ENCODE measurements at places on chromosomes 2 and 18.

DNA sequence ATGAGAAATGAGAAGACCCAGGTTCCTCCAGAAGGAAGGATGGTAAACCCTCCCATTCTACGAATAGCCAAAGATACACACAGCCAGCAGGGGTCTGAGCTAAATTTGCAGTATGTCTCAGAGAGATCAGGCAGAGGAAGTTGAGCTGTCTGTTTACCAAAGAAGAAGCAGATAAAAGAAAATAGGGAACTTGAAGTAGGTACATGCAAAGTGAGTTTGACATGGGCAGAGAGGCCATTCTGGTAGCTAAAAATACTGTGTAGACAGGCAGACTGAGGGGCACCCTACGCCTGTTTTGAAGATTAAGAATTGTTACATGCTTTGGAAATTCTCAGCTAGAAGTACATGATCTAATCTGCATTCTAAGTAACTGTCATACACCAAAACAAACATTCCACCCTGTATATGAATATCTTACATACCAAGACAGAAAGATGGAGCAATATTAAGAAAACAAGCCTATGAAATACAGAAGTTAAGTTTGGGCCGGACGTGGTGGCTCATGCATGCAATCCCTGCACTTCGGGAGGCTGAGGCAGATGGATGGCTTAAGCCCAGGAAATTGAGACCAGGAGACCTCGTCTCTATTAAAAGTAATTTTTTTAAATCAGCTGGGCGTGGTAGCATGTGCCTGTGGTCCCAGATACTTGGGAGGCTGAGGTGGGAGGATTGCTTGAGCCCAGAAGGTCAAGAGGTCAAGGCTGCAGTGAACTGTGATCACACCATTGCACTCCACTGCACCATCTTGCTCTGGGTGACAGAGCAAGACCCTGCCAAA, 157.9 kb downstream of the ANKRD44 start:
- DNase-seq, result no peak

DNA sequence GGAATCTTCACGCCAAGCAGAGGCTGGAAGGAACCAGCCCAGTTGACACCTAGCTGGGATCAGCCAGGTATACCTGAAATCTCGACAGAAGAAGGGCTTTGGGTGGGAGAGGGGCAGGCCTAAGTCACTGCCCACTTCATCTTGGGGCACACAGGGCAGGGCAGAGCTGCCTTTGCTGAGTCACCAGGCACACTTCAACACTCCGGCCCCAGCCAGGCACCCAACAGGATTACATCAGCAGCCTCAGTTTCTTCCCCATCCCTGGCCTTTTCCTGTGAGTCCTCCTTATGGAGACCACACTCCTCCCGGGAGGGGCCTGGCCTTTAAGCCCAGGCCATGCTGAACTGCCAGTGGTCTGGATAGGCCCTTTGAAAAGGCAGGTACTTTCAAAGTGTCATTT, 201.7 kb upstream of the HS6ST1 start:
- DNase-seq, result no peak

- DNase-seq, result no peak
Observed at GRCh38 chr2:127012215-127012614, 94.7 kb downstream of the BIN1 start.

DNA sequence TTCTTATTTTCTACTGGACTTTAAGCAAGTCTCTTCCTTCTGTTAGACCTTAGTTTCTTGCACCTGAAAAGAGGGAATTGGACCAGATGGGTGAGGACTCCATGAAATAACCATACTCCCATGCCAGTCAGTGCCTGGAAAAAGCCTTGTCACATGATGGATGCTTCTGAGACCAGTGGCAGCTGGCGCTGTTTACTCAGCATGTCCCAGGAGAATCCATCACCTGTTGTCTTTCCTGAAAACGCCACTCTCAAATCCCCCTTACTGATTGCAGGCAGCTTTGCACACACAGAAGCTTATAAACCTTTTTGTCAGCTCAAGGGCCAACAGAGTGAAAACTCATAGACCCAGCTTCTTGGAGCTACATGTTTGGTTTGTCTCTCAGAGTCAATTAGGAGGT, 117.6 kb downstream of the POLE4 start:
- DNase-seq, result peak; percentile 83

DNA sequence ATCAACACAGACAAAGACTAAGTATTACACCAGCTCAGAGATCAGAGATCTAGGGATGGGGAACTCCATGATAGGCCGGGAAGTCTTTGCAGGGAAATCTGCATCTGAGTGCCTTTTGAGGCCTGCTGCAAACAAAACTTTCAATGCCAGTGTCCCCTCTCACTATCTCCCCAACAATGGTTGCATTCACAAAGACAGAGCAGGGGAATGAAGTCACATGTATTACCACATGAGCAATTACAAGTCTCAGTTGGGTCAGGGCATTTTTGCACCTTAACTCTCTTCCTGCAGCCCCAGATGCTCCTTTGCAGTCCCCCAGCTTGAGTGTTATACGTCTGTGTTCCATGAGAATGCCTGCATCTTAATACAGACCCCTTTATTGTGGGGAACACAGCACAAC, 1.8 kb upstream of the RNF144A start:
- no peak for DNase-seq

- no peak for DNase-seq
Observed at GRCh38 chr2:147366279-147366678, 478.6 kb upstream of the ACVR2A start.

- no peak for DNase-seq
Observed at GRCh38 chr2:59174536-59175243, 933.6 kb upstream of the FANCL start.

- DNase-seq, result no peak
Observed at GRCh38 chr2:9755008-9755407, 88.3 kb upstream of the TAF1B start.

- no peak for DNase-seq
Observed at GRCh38 chr2:177281400-177282180, 17.1 kb upstream of the NFE2L2 start.

- DNase-seq, result no peak
Observed at GRCh38 chr2:20343128-20343527, 7.5 kb downstream of the PUM2 start.

- no peak for DNase-seq
Observed at GRCh38 chr2:187962538-187962937, 329.1 kb upstream of the GULP1 start.

DNA sequence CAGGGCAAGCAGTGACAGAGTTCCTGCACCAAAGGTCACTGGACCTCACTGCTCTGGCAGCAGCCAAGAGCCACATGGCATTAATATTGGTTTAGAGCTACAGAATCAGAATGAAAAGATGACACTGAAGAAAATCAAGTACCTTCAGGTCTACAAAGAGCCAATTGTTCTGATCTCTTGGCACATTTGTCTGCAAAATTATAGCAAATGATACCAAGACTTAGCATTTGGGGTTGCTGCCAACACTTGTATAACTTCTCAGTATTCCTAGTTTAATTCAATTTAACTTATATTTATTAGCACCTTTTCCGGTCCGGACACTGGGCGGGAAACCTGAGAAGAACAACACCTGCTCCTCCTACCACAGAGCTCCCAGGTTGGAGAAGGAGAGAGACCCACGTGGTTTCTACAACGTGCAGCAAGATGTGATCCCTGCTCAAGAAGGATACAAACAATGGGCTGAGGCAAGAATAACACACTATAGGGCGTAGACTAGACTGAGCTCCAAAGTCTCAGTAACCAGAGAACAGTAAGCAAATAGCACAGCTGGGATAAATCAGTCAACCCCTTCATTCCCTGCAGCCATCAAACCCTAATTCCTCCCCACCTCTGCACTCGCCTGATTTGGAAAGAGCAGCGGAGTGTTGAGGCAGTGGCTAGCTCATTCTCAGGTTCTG, 2.4 kb downstream of the LRRC30 start:
- DNase-seq, result no peak

GRCh38 chr2:18611184-18611583, 21.8 kb upstream of the NT5C1B start:
- peak; percentile 46 for DNase-seq

DNA sequence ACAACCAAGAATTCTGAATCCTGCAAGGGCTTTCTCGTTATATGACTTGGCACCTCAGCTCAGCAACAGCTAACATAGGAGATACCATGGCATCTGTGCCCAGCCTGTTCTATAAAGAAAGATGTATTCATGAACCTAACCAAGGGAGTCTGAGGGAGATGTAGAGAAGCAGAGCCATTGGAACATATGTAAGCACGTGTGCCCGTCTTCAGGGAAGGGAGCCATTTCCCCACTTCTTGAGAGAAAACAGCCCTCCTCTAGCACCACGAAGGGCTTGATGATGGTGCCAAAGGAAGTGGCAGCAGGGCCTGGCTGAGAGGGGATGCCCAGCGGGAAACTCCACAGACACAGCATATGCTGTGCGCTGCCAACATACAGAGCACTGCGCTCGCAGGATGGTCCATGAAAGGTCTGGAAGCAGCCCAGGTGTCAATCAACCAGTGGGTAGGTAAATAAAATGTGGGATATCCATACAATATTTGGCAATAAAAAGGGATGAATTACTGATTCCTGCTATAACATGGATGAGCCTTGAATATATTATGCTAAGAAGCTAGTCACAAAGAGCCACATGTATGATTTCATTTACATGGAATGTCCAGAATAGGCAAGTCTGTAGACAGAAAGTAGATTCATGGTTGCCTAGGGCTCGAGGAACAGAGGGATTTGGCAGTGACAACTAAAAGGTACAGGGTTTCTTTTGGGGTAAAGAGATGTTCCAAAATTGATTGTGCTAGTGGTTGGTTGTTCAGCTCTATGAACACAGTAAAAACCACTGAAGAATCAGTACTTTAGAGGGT, 16.1 kb downstream of the TMEM247 start:
- DNase-seq, result no peak

GRCh38 chr2:95158441-95158840, 1.2 kb downstream of the ZNF514 start:
- no peak for DNase-seq

- no peak for DNase-seq
Observed at GRCh38 chr2:240981280-240981679, 17.1 kb upstream of the SNED1 start.

DNA sequence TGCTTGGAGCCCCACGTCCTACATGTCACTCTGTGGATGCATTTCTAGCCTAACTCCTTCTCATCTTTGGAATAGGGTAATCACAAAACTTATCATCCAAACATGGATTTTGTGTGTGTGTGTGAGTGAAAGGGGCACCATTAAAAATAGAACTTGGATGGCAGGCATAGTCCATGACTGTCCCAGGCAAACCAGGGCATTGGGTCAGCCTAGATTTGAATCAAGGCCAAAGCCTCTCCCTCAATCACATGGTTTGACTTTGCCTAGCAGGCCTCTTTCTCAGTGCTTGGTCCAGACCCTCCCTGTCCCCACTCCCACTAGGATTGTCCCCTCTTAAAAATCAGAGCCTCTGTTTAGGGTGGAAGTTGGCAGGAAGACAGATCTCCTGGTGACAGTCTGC, 67.4 kb upstream of the BCL2L11 start:
- no peak for DNase-seq

DNA sequence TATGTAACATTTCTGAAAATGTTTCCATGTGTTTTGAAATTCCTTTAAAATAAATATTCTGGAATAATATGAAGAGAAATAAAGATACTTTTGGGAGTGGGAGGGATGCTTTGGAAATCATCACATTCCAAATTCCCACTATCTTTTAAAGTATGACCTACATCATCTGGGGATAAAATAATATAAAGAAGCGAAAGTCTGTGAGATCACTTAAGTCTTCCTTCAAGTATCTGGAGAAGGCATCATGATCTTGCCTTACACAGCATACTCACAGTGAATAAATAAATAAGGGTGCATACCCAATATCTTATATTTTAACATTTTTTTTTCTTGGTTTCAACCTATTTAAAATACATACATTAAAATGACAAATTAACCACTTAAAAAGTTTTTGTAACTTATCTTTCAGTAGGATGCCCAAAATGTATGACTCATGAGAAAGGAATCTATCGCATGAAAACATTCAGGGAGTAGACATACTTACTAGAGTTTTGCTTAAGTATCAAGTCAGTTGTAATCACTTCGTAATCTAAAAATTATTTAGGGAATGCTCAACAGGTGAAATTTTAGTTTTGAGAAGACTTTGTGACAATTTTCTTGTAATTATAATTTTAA, 248.3 kb upstream of the COL3A1 start:
- DNase-seq, result no peak

- no peak for DNase-seq
Observed at GRCh38 chr2:192253692-192254091, 59.0 kb upstream of the TMEFF2 start.

DNA sequence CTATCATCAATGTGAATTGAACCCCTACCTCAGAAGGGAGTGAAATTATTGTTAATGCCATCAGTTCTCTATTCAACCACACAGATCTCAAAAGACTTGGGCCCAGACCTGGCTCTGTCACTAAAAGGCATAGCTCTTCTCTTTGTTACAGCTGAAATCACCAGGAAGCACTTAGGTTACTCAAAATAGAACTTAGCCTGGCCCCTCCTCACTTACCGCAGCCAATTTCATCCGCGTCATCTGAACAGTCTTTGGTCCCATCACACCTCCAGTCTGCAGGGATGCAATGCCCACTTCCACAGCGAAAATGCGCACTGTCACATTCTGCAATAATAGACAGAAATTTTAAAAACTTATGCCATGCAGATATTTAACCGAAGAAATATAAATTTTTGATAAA, 41.8 kb downstream of the LRP2 start:
- no peak for DNase-seq

DNA sequence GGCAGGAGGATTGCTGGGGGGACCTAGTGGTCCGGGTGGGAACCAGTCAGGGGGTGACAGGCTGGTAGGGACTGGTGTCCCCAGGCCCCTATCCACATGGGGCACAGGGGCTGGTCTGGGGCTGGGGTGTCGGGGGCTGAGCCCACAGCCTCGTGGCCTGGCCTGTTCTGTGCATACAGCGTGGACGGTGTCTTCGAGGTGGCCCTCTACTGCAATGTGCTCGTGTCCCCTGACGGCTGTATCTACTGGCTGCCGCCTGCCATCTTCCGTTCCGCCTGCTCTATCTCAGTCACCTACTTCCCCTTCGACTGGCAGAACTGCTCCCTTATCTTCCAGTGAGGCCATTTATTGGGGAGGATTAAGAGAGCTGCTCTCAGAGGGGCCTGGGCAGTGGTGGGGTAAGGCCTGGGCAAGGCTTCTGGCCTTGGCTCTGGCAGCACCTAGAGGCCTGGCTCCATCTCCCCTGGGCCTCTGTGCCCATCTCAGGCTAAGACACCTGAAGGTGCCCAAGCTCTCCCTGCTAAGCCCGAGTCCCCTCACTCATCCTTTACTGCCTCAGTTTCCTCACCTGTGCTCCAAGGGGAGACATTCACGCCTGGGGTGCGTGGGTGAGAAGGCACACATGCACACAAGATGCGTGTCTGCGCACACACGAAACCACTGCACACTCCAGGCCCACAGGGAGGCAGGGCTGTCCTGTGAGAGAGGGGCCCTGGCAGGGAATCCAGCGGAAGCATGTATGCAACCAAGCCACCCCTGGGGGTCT, 1.9 kb downstream of the CHRNG start:
- no peak for DNase-seq

- DNase-seq, result no peak
Observed at GRCh38 chr2:177572236-177572671, 179.7 kb downstream of the AGPS start.

- peak; percentile 62 for DNase-seq
Observed at GRCh38 chr2:27441958-27442919, at the start of gene KRTCAP3. Gene KRTCAP3, plus strand, starts transcription at chr2:27442381. Its CDS starts 32 bp downstream, at chr2:27442413.
